NCI-H226 (cell line): ENCODE measurements at places on chromosomes 7 and 10.

DNA sequence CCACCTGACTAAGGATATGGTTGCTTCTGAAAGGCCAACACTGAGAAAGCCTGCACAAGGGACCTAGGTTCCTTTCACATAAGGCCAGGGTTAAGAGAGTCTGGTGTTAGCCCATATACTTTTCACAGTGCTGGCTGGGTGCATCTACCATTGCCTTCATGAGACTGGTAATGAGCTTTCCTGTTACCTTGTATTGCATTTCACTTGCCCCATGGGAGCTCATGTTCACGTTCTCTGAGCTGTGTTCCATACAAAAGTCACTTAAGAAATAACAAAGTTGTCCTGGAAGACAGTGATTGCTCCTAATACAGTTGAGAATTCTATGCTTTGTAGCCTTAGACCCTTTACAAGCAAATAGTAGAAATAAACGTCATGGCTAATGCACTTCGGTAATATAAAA lies 337.8 kb upstream of the TEX47 start:
- DNase-seq: no peak

DNA sequence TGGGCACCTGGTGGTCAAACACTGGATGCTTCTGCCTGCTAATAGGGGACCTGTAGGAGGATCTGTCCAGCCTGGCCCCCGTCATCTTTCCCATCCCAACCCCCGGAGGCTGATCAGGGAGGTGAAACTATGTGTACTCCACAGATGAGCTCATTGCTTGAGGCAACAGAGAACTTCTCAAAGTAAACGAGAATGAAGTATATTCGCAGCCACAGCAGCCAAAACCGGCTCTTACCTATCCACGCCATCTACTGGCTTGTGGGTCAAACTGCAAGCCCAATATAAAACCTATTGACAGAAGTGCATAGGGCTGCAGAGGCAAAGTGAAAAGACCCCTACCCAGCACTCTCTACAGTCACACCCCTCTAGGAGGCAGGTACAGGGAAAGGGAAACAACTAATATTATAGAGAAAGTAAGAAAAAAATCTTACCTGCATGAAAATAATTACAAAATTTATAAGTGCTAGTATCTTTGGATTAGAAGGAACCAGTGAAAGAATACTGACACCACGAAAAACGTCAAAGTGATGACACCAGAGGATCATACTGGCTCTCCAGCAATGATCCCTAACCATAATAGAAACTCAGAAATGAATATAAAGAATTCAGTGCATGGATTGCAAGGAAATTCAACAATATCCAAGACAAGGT lies 973.5 kb downstream of the ANKRD7 start:
- DNase-seq: peak; percentile 48

DNA sequence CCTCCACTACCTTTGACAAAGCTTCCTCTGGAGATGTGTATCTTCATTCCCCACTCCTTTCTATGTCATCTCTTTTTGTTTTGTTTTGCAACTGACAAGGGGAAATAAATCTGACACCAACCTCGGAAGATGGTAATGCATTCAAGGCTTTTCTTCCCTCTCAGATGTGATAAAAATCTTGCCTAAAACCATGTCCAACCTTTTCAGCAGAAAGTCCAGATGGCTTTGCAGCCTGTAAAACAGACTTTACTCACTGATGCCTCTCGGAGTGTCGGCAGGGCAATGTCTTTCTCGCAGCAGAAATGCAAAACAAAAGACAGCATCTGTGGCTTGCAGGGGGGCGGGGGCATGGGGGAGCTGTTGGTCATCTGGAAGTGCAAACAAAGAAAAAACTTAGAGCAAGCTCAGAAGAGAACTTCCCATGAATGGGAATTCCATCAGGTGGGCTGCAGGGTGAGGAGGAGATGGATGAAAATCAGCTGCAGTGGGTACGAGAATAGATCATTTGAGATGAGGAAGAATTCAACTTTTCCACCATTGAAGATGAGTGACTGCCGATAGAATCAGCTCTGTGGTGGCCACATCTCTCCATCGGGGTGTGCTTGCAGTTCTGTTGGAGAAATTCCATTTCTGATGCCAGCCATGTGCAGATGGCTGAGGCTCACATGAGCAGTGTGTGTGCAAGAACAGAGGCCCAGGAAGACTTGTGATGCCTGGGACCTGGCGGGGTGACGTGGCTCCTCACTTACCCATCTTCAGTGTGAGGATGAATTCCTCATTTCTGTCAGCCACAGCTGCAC lies 237.7 kb downstream of the WDR37 start:
- no peak for DNase-seq

- no peak for DNase-seq
Measured at GRCh38 chr10:101280511-101280910, 51.2 kb upstream of the LBX1 start.

DNA sequence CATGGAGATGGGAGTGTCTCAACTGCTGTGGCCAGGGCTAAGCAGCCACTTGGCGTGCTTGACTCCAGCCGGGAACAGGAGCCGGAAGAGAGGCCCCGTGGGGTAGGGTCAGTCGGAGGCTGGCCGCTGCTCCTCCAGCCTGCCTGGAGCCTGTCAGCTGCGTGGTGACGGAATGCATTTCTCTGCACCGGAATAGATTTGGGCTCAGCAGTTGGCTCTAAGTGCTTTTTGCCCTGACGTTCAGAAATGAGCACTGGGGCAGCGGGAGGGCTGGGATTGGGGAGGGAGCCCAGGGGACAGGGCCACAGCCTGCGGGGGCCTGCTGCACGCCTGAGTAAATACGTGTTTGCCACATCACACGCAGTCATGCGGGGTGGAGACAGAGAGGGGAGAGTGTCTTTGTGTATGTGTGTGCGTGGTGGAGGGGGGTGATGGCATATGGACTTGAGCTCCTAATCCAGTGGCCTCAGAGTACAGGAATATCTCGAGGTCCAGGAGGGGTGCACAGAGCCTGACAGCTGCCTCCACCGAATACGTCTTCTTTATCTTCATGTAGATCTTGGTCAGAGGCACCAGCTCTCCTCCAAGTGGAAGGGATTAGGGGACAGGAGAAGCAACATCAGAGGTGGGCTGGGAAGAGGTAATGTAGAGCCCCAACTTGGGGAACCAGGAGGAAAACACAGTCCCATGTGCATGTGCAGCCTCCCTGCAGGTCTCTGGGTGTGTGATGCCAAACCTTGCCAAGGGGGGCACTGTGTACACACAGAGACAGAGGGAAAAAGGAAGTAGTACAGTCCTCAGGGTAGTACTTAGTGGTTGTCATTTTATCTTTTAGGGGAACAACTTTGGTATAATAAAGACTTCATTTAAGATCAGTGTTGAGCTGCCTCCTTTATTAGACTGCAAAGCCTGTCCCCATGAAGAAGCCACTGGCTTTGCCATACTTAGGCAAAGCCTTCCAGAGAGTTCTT lies 151.4 kb downstream of the CDH23 start:
- peak; percentile 19 for DNase-seq

DNA sequence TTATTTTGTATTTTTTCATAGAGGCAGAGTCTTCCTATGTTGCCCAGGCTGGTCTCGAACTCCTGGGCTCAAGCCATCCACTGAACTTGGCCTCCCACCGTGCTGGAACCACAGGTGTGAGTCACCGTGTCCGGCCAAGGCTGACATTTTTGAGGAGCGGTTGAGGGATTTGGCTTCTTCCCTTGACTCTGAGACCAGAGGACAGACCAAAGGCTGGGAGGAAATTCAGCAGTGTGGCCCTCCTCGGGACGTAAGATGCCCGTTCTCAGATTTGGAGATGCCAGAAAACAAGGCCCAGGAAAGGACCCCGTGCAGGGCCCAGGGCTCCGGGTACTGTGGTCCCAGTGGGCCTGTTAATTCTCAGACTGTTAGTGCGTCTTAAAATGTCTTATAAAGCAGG lies 146.2 kb downstream of the WDR37 start:
- no peak for DNase-seq

GRCh38 chr10:75705426-75705825 lies 274.0 kb downstream of the LRMDA start:
- DNase-seq: no peak

GRCh38 chr10:92753865-92754264 lies 64.1 kb downstream of the HHEX start:
- no peak for DNase-seq

DNA sequence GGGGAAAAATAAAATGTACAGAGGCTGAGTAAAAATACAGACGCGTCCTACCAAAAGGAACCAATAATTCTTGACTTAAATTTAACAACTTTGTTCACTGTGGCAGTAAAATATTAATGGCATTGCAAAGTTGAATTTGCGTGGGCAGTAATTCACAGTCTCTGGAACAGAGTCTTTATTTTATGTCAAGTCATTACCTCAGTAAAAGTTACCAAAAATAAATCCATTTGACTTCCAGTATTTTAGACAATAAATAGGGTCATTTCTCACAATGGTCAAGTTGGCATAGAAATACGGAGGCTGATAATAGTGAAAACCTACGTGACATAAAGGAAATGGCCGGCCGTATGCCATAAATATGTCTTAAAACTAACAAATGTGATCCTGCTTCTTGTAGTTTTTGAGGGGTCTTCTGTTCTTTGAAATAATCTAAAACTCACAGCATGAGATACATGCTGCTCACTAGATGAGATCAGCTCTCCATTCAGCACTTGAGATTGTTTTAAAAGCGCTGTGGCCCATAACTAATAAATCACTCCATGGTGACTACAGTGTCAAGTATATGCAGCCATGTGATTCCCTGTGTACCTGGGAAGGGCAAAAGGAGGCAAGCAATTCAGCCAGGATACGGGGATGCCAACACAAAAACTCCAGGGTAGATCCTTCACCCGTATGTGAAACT lies 75.3 kb downstream of the DOCK4 start:
- no peak for DNase-seq

DNA sequence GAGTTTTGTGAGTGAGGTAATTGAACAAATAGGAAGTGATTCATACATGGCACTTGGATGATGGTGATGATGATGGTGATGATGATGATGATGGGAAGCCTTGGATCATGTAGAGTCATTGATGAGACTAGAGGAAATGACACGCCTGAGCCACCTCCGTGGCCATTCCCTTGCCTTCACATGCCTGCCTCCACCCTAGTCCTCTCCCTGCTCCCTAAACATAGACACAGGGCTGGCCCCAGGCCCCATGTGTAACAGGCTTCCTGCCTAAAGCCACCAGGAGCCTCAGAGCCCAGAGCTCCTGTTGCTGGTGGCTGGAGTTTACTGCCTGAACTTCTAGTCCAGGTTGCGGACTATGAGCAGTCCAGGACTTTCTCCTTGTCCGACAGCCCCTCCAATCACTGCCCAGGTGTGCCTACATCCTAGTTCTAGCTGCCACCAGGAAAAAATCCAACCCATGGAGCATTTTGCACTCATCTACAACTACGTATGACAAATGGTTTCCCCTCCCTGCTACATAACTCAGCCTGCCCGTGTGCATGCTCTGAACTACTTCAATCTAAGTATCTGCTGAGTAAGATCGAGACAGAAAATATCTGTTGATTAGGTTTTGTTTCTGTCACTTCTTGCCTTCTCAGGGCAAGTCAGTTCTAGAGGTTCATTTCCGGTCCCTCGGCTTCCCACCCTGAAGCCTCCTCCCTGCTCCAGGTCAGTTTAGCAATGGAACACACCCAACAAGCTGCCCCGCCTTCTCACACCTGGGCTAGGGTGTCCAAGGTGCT lies 35.5 kb upstream of the KDM7A start:
- DNase-seq: no peak

DNA sequence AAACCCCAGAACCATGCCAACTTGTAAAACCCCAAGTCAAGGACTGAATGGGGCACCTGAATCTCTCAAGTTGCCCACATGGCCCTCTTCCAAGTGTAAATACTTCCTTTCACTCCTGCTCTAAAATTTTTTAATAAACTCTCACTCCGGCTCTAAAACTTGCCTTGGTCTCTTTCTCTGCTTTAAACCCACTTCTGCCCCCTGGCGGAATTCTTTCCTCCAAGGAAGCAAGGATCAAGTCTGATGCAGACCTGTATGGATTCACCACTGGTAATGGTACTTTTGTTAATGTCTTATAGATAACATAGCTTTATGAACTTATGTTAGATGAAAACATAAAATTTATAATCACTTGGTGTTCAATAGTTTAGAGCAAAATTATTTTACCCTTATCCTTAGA lies 33.8 kb downstream of the SLC16A9 start:
- DNase-seq: no peak

GRCh38 chr7:129009437-129009836 lies 45.5 kb downstream of the TNPO3 start:
- DNase-seq: no peak

DNA sequence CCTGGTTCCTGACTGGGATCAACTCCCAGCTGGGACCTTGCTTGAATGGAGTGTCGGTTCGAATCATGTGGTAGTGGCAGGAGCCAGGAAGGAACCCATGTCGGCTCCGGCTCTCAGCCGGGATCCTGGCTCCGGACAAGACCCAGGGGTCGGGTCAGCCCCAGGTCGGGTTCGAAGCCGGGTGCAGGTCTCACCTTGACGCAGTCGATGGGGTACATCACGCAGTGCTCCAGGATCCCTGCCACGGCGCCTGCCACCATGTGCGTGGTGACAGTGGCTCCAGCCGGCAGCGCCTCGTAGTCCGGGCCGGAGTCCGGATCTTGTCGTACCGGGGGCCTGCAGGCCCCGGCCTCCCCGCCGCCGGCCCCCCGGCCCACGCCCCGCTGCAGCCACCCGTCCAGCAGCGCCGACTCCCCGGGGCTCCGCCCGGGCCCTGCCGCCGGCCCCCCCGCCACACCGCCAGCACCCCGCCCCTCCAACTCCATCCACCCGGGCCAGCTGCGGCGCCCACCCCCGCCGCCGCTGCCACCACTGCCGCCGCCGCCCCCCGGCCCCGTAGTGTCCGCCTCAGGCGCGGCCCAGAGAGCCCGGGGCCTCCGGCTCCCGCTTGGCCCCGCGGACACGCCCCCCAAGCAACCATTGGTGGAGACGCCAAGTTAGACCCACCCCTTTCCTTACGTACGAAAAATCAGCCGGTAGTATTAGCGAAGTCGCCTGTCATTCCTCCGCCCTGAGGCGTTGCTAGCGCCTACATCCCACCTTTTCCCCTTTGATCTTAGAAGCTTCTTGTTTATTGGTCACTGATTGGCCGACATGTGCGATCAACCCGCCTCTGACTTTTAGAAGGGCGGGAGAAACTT lies at the start of gene SLC25A28:
Gene SLC25A28, minus strand, starts transcription at position 589 of the 860 bp plus-strand sequence. Its CDS starts 104 bp downstream, at position 485.
- DNase-seq: peak; percentile 99

- DNase-seq: peak; percentile 59
Measured at GRCh38 chr10:32112055-32112454, 55.8 kb upstream of the KIF5B start.

GRCh38 chr7:158289231-158289630 lies 298.4 kb downstream of the PTPRN2 start:
- DNase-seq: no peak
